ENCODE measurements at places on chromosomes 2 and 18.
A peak's percentile ranks its signal among the peaks of the same experiment; 100 is the strongest.

- no peak for DNase-seq
Observed at GRCh38 chr2:113056521-113056920, 2.5 kb upstream of the IL36RN start.

DNA sequence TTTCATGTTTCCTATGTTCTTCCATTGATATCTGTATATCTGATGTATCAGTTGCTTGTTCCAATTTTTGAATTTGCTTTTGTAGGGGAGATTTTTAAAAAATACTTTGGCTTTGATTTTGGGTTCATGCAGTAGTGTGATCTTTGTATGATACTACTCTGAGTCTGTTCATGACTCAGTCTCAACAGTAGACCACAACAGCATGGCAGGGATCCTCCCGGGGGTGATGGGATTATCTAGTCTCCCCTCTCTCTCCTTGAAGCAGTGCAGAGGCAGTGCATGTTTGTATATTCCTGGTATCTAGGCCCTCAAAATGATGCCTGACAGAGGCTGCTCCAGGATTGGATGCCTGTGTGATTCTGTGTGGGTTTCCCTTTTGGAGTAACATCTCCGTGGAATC is 55.3 kb downstream of the G6PC2 start:
- DNase-seq = no peak

DNA sequence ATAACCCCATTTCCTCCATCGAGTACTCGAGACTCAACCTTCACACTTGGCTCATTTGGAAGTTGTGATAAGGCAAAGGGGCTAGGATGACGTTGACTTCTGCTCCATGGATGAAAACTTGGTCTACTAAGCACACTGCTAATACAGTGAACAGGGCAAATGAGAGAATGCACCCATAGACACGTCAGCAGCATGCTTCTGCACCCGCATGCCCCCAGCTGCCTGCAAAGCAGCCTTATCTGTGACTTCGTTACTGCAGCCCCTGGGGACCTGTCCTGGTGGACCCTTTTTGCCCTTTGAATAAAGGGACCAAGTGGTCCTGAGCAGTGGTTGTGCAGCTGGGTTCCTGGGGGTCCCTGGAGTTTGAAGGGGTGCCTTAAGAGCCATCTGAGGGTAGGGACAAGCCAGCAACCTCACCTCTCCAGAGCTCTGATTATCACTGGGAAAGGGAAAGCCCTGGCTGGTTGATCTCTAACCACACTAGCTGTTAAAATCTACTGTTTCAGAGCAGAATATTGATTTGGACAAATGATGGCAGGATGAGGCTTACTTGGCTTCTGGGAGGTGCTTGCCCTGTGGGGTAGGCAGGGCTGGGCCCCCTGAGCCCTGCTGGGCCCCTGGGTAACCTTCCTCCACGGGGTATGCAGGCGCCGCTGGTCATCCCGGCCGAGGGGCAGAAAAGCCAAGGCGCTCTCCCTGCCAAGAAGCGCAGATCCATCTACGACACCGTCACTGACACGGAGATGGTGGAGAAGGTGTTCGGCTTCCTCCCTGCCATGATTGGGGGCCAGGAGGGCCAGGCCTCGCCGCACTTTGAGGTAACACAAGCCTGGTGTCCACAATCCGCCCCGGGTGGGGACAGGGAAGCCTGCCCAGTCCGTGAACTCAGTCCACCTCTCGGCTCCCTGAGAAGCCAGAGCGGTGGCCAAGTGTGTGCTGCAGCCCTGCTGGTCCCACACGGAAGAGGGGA is 37.6 kb upstream of the GPR17 start:
- peak; percentile 3 for DNase-seq

- DNase-seq = no peak
Observed at GRCh38 chr2:120445449-120446143, 99.7 kb downstream of the INHBB start.

GRCh38 chr2:18483896-18484295 is 76.6 kb downstream of the RDH14 start:
- no peak for DNase-seq

DNA sequence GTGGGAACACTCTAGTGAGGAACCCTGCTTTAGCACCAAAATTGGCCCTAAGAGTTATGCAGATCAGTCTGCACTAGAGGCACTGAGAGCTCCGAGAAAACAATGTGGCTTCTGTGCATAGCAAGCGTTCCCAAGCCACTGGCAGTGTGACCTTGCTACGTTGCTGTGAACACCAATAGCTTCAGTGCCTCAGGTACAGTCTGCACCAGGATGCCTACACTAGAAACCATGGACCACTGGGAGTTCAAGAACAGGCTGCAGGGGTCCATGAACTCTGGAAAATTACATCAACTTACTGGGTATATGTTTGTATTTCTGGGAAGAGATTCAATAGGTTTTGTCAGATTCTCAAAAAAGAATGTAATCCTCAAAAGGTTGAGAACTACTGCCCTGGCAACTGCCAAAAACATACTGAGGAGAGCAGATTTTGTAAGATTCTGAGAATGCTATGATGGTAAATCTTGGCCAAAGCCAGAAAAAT is 18.3 kb upstream of the SP3 start:
- no peak for DNase-seq

DNA sequence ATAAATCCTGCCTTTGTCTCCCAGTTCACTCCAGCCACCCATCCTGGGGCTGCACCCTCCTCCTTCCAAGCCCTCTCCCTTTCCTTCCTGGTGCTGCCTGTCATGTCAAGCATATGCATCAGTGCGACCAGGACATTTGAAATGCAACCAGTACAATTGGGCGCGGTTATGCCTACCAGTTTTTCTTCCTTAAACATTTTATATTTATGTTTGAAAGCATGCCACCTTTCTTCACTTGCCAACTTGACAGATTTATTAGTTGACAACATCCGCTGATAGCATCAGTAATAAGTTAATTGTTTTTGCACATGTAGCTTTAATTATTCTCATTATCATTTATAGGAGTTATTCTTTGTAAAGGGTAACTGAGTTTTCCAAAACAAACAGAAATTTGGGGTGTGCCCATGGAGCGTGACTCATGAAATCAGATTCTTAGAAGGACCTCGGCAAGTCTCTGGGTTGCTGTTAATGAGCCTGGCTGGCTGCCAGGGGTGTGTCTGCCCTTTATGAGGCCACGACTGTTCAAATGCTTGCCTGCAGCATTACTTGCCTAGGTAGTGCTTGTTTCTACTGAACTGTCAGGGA is 32.8 kb upstream of the IL1B start:
- DNase-seq = no peak

GRCh38 chr2:85504778-85505261 is 34.1 kb upstream of the MAT2A start:
- peak; percentile 75 for DNase-seq

DNA sequence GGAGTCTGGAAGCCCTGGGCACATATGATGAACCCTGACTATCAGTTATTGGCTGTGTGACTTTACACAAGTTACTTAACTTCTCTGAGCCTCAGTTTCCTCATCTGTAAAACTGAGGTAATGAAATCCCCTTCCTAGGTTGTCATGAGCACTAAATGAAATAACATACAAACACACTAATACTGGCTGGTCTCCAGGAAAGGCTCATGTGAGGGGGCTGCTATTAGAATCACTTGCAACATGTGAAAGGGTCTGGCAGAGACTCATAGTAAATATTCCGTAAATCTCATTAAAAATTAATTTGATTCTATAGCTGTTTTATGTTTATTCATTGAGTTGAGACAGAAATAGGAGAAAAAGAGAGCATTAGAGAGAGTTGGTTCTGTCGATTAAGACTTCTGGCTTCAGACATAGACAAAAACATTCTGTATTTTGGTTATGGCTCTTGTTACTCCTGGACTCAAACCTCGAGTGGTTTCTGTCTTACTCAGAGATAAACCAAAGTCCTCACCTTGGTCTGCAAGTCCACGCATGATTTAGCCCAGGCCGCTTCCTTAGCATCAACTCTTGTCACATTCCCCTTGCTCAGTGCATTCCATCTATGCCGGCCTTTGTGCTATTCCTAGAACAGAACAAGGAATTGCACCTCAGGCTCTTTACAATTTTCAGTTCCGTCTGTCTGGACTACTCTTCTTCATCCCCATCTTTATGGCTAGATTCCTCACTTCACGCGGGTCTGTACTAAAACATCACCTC is 139.1 kb downstream of the NXPH2 start:
- no peak for DNase-seq
